ENCODE measurements at places on chromosomes 5 and 9.

GRCh38 chr9:69012696-69013381 is 1.1 kb downstream of the PRKACG start:
- no peak for DNase-seq

DNA sequence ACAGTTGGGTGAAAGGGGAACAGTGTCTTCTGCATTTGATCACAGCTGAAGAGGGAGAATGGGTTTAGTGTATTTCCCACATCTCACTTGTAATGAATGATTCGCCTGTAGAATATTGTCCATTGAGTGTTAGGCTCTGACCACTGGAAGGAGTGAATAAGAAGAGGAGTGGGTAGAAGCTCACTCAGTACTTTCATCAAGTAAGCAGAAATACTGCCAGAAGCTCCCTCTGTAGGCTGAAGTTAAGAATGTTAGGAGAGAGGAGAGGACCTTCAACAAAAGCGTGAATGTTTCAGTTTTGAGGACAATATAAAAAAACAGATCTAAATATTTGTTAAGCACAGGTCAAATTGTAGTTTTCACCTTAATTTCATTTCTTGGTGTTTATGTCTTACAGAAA is 27.5 kb downstream of the FSD1L start:
- no peak for DNase-seq

DNA sequence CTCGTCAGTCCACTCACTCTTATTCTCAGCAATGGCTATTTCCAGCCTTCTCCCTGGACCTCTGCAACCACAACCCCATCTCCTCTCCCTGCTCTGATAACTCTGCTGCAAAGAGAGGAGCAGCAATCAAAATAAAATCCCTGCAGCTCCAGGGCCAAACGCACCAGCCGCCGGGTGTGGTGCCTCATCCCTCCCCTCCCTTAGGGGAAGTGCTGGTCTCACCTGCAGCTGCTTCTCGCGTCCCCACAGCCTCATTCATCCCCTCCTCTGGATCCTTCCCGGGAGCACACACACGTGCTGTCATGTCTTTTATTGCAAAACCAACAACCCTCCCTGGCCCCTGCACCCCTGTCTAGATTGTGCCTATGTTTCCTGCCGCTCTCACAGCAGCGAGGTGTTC is 77.8 kb downstream of the TENT4A start:
- DNase-seq, result no peak

DNA sequence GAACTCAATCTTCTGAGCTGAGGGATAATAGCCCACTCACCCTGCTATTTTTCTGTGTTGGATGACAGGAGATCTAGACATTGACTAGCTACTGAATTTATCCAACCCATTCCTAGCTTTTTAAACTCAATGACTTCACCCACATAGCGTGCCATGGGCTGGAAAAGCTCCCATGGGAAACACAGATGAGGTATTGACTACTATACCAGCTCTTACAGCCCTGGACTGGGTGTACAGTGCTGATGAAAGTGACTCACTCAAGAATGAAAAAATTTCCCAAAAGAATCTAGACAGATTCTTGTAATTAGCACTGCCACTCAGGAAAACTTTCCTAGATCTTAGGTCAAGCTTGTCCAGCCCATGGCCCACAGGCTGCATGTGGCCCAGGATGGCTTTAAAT is 72.7 kb upstream of the NREP start:
- DNase-seq, result peak; percentile 70

- no peak for DNase-seq
These were observed 35.6 kb downstream of the SKIC3 start for GRCh38 chr5:95519151-95519550.

DNA sequence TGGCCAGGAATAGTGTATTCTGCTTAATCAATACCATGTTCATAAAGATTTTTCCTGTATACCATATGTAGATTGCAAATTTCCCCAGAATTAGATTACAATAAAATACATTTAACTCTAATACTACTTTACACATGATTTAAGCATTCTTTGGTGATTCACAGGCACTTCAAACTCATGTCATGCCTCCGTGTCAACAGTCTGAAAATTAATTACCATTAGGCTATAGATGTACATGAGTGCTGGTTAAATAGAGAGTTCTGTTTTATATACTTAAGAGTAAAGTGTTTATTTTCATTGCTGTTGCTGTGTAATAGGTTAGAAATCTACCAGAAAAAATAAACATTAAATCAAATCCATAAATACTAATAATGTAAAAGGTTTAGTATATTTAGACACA is 159.8 kb downstream of the ZSWIM6 start:
- DNase-seq, result no peak
